ENCODE measurements at places on chromosomes 7 and 10.

- no peak for DNase-seq
These were observed 41.8 kb upstream of the WNT16 start for GRCh38 chr7:121286742-121287734.

- no peak for DNase-seq
These were observed 271.2 kb downstream of the ARHGAP12 start for GRCh38 chr10:31657434-31657872.

DNA sequence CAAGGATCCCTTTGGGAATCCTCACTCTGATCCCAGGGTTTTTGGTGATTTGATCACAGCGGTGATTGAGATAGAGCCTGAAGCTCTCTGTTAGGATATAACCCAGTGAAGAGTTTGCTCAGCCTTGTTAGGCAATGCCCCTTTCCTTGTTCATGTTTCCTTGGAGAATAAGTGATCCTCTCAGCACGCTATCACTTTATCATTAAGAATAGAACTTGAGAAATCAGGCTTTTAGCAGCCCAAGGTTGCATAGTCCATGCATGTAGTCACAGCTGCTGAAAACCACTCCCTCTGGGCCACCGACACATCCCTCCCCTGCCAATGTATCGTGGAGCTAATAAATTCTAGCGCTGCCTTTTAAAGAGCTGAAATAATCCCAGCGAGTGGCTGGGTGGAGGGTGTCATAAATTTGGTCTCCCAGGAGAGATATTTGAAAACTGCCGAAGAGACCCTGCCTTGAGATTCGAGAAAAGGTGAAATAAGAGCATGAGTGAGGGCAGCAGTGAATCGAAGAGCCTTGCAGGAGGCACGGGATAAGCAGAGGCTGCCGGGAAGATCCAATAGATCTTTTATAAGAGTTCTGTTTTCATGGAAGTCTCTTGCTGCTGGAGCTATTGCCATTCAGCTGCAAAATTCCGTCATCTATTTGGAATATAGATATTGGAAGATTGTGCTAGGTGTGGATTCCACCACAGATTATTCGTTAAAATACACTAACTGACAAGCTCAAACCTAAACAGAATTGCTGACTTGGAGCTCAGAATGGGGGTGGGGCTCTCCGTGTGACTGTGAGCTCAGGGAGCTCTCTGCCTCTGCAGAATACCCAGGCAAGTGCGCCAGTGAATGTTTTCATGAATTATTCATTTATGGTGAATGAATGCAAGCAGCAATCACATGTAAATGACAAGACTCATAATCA lies 249.8 kb downstream of the TRIL start:
- DNase-seq = no peak

GRCh38 chr10:113357681-113358300 lies 195.1 kb upstream of the HABP2 start:
- no peak for DNase-seq

DNA sequence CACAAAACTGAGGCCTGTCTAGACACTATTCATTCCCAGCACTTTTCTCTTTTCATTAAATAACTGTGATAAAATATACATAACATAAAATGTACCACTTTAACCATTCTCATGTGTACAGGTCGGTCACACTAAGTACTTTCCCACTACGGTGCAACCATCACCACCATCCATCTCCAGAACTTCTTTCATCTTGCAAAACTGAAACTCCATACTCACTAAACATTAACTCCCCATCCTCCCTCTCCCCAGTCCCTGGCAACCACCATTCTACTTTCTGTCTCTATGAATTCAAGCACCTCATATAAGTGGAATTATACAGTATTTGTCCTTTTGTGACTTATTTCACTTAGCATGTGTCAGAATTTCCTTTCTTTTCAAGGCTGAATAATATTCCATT lies 53.0 kb downstream of the ARHGAP12 start:
- no peak for DNase-seq

DNA sequence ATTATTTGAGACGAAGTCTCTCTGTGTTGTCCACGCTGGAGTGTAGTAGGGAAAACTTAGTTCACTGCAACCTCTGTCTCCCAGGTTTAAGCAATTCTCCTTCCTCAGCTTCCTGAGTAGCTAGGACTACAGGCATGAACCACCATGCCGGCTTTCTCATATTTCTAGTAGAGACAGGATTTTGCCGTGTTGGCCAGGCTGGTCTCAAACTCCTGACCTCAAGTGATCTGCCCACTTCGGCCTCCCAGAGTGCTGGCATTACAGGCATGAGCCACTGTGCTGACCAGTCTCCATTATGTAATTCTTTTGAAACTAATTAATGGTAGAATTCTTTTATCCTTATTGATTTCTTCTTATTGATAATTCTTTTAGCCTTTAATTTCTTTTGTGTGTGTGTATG lies 32.5 kb downstream of the PCLO start:
- DNase-seq = no peak

GRCh38 chr10:86652361-86653202 lies 1.8 kb upstream of the OPN4 start:
- DNase-seq = no peak

DNA sequence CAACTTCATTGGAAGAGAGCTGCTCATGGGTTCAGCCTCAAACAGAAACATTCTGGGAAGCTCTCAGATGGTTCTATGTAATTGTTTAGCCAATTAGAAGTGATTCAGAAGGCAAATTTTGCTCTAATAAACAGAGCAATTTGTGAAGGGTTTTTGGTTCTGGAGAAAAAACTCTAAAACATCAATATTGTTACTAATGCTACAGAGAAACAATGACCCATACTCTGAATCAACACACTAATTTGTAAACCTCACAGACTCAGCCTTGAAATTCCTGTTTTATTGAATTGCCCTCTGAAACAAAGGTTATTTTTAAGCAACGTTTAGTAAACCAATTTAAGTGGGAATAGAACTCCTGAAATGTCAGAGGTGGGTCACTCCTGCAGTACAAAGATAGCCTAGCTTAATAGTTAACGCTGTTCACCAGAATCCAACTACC lies 171.6 kb upstream of the SVIL start:
- no peak for DNase-seq

DNA sequence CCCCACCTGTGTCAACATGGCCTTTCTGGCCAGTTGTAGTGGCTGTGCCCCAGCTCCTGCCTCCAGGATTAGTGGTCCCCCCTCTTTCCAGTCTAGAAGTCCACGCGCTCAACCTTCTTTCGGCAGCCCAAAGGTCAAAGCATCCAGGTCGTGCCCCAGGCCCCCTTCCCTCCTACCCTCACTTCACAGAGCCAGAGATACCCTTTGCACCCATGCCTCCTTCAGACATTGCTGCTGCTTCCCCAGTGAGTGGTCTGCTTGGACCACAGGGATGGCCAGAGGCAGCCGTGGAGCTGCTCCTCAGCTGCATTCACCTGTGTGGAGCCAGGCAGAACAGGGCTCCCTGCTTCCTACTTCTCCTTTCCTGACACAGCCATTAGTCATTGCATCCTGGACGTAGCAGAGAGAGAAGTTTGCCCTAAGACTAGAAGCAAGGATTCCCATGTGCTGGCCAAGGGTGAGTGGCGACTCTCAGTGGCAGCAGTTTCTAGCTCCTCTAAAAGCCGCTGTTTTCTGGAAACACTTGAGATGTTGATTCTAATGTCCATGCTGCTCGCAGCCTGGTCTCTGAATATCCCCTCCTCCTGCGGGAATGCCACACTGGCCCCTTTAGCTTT lies 243.1 kb upstream of the SHH start:
- DNase-seq = no peak

GRCh38 chr10:124738441-124738840 lies 5.7 kb downstream of the FAM53B start:
- DNase-seq = no peak

- no peak for DNase-seq
These were observed 149.7 kb downstream of the LRRTM3 start for GRCh38 chr10:67075491-67075971.

- DNase-seq = no peak
These were observed 166.4 kb upstream of the PPP1R3A start for GRCh38 chr7:114085313-114085591.

GRCh38 chr10:28160866-28161405 lies 141.9 kb downstream of the MPP7 start:
- no peak for DNase-seq

GRCh38 chr10:67959839-67960476 lies 75.5 kb downstream of the SIRT1 start:
- no peak for DNase-seq

- DNase-seq = no peak
These were observed 125.9 kb upstream of the NOBOX start for GRCh38 chr7:144529269-144529926.

- DNase-seq = no peak
These were observed 265.5 kb upstream of the FZD8 start for GRCh38 chr10:35907548-35907947.

DNA sequence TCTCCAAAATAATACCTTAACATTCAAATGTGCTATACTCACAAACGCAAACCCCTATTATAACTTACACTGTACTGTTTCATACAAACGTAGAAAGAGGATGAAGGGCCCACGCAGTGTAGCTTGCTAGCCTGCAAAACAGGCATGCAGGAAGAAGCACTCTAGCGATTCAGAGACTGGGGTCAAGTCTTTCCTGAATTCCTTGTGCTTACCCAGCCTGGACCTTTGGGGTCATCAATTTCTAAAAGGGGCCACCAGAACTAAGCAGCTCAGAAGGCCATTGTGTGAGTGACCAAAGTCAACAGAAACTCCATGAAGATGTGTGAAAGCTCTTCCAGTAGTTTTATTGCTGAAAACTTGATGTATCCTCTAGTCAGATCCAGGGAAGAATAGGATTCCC lies 111.9 kb downstream of the SVIL start:
- DNase-seq = no peak

GRCh38 chr10:83925133-83925532 lies 214.2 kb upstream of the GHITM start:
- no peak for DNase-seq

DNA sequence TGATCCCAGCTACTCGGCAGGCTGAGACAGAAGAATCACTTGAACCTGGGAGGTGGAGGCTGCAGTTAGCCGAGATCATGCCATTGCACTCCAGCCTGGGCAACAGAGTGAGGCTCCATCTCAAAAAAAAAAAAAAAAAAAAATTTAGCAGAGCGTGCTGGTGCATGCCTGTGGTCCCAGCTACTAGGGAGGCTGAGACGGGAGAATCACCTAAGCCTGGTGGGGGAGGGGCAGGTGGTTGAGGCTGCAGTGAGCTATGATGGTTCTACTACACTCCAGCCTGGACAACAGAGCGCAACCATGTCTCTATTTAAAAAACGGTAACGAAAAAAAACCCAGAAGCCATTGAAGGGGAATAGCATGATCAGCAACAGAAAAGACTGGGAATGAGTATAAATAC lies 89.9 kb downstream of the ARHGAP12 start:
- no peak for DNase-seq

GRCh38 chr10:70101668-70102067 lies 31.0 kb downstream of the AIFM2 start:
- DNase-seq = no peak

DNA sequence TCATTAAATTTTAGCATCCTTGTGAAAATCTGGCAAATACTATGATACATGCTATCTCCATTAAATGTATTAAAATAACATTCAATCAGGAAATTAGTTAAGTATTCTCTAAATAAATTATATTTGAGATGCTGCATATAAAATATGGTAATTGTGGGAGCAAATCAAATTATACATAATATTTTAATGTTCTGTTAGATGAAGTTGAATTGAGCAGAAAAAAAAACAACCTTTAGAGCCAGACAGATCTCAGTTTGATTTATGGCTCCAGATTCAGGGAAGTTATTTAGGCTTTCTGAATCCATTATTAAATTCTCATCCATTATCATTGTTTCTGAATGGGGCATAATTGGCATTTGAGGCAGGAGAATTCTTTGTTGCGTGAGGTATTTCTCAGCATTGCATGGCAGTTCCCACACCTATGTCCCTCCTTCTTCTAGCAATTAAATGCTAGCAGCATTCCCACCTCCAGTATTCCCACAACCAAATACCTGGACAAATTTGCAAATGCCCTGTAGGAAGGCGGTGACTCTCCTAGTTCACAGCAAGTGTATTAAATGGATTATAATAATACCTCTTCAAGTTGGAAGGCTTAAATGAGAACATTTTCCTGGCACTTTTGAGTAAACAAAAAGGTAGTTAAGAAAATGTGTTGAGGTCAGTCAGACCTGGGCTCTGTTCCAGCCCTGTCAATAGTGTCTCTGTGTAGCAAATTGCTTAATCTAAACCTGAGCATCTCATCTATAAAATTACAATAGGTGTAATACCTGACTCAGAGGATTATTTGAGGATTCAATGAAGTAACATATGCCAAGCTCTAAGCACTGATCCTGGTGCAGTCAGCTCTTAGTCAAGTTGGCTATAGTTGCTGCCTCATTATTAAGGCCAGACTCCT lies 108.9 kb downstream of the RNLS start:
- DNase-seq = no peak

DNA sequence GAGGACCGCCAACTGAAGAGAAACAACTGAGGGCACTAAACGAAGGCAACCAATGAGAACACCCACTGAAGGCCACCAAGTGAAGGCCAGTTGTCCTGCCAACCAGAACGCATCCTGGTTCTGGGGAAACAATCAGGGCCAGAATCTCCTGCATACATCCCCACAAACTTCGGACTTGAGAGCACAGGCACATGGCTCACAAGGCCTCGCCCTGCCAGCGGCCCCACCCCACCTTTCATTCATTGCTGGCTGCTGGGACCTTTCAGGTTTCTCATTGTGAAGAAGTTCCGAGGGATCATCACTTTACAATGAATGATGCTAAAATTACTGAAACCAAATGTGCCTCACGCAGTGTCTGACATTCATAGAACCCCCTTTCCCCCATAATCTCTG lies 79.2 kb upstream of the ABI1 start:
- DNase-seq = no peak

DNA sequence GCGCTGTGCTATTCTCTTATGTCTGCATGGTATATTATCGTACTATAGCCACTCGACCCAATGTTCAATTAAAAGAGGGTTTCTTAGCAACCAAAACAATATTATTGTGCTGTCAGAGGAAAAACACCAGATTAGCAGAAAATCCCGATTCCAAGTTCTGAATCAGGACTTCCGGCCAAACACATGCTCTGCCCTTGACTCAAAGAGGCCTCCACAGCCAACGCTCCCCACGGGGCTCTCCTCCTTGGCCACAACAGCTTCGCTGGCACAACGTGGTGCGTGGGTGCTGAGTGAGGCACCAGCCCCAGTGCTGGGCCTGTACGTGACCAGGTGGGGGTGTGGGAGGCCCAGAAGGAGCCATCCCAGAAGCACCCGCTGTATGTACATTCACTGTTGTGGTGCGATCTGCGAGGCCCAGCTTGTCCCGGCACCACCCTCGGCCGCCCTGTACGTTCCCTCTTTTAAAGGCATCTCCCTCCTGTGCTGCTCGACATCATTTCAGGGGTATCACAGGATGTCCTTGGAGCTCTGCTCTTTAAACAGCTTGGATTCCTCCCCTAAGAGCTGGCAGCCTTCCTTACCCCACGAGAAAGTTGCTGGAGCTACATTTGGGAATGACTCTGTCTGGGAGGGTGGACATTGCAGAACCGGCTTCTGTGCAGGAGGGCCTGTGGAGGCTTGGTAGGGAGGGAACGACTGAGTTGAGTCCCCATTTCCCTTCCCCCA lies 736.2 kb downstream of the PARD3 start:
- no peak for DNase-seq

GRCh38 chr10:113666682-113667252 lies 2.9 kb upstream of the NRAP start:
- no peak for DNase-seq
